NAMALWA (cell line): ENCODE measurements at places on chromosomes 16 and 17.

DNA sequence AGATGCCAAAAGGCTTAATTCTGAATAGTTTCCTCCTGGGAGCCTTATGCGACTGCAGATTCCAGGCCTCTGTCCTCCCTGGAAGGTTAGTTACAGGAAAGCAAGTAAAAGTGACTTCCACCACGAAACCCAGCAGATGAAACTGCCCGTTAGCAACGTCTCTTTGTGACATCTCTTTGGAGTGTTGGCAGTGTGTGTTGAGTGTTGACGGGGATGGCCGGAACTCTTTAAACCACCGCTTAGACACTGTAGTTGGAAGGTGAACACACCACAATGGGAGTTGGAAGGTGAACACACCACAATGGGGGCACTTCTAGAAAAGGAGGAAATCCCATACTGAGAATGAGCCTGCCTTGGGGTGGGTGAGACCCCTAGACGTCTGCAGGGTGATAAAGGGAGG, 858 bp downstream of the SKAP1 start:
- no peak for DNase-seq

DNA sequence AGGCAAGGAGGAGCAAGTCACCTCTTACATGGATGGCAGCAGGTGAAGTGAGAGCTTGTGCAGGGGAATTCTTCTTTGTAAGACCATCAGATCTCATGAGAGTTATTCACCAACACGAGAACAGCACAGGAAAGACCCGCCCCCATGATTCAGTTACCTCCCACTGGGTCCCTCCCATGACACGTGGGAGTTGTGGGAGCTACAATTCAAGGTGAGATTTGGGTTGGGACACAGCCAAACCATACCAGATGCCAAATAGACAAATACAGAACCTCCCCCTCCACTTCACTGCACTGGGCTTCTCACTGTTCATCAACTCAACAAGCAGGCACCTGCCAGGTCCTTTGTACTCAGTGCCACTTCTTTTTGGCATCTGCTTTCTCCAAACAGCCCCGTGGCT, 100.2 kb downstream of the WSCD1 start:
- no peak for DNase-seq

DNA sequence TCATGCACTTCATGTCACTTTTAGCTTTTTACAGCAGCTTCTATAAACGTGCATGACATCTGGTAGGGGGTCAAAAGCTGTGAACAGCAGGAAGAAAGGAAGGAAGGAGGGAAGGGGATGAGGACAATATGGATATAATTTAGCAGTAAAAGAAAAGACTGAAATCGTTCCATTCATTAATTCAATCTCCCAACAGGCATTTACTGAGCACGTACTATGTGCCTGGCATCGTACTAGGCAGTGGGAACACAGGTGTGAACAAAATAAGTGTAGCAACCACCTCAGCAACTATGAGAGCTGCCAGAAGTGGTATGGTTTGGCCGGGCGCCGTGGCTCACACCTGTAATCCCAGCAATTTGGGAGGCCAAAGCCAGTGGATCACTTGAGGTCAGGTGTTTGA, 19.1 kb upstream of the USP7 start:
- no peak for DNase-seq

DNA sequence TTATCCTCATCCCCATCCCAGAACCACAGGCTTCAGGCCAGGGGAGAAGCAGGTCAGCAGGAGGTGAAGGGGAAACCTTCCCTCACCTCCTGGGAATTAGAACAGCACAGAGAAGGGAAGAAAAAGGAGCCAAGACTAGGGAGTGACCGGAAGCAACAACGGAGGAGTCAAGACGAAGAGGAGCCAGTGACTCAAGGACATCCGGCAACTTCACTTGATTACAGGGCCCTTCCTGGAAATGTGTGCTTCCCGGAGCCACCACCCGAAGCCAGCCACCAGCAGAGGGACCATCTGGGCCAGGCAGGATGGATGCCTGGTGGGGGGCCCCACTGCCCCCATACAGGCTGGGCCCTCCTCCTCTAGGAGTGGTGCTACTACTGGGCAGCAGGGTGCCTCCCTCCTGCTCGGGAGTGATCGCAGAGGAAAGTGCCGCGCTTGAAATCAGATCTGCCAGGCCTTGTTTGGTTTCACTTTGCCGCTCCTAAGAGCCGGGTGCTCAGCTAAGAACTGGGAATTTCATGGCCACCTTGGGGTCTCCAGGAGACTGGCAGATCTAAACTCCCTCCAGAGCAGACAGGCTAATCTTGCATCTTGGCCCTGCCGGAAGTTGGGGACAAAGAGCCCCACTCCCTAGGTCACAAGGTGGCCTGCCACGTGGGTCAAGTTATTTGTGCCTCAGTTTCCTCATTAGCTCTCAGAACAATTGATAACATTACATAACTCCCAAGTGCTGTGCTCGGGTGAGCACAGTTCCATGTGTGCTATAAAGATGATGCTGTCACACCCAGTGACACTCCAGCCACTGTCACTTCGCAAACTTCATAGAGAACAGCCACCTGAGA, 6.6 kb downstream of the CDC42EP4 start:
- DNase-seq, result no peak

DNA sequence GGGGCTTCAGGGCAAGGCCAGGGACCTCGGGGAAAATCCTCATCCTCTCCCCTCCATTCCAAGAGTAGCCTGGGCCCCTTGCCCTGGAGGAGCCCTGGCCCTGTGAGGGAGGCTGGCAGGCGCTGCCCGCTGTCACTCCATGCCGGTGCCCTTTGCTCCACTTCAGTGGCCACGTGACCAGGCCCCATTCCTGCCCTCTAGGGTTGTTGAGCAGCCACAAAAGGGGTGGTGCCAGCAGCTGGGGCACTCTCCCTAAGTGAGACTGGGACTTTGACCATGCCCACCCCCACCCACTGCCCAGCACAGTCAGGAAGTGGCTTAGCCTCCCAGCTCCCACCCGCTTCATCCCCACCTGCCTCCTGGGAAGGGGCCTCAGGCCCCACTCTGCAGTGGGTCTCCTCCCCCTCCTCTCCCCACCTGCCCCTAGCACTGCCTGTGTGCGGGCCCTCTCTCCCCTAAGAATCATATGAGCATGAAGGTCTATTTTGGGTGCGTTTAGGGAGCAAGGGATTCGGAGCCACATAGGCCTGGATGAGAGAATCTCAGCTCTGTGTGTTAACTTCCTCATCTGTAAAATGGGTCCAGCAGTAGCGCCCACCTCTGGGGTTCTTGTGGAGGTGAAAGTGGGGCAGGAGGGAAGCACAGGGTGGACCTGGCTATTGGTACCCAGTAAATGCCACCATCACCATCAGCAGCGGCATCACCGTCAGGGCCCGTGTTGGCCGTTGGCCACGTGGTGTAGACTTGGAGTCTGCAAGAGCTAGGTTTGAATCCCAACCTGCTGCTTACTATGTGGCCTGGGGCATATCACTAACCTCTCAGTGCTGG, 7.2 kb downstream of the PDK2 start:
- DNase-seq, result no peak
